Fibroblast of skin of right quadriceps (primary cell): ENCODE measurements at places on chromosomes 7 and 10.

DNA sequence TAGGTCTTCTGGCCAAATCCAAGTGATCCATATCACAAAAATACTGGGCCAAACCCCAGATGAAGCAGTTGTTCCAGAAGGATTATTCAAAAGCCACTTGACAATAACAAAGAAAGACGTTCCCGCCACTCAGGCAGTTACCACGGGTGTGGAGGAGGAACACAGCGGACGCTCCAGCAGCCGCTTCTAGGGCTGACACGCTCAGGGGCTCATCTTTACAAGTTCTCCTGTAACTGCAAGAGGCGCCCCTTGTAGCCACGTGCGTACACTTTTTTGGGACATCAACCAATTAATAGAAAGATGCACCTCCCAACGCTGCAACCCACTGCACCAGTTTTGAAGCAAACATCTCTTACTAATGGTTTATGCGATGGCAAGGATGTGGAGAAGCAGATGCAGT, 159.4 kb downstream of the GRID1 start:
- DNase-seq: no peak

- no peak for DNase-seq
Observed at GRCh38 chr7:146028251-146028750, 88.3 kb upstream of the CNTNAP2 start.

DNA sequence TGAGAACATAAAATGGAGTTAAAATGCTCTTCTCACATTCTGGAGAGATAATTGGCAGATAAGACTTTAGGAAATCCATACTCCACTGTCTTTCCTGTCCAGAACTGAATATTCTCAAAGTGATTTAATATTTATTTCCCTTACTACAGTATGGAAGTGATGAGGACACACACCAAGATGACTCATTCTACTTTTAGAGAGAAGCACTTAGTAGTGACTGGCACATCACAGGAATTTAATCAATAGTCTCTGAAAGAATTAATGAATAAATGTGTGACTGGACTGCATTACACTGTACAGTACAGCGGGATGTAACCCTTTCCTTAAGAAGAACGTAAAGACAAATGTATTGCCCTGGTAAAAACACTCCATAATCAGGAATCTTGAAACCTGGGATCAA, 116.7 kb downstream of the SEMA3E start:
- DNase-seq: peak; percentile 33

DNA sequence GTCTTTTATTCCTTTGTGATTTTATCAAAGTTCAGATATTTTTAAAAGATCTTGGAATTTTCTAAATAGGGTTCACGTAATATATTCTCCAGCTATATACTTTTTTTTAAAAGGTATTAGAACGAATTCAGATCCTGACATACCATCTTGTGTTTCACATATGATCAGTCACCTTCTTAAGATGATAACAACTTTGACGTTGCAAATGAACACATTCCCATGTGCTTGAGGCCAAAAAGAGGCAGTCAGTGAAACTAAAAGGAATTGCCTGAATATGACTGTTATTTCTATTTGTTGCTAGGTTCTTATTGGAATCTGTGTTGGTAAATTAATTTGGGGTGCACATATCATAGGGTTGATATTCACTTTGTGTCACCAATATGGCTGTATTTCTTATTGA, 310.1 kb downstream of the MDFIC start:
- DNase-seq: no peak

DNA sequence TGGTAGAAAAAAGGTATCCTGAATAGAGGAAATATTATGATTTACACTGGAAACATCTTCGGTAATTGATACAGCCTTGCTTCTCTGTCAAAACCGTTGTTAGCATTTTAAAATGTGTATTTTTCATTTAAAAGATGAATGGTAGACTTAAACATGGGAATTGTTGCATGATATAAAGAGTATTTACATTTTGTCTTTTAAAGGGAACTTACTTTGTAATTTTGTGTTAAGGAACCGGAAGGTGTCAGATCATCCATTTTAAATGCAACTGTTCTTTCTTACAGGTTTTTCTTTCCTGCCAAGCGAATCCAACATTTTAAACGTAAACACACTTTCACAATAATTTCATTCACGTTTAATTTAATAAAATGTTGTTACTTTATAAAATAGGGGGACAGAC, 1.8 kb upstream of the IGF2BP3 start:
- DNase-seq: no peak

DNA sequence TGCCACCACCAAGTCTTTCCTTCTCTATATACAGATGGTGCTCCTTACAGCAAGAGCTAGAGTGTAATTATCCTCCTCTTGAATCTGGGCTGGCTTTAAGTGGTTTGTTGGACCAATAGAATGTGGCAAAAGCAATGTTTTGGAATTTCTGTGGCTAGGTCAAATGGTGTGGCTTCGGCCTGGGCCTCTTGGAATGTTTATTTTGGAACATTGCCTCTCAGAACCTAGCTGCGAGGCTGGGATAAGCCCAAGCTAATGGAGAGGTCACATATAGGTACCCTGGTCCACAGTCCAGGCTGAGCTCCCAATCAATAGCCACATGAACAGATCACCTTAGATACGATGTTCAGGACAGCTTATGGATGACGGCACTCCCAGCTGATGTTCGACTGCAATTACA, 556.7 kb downstream of the TYW1 start:
- no peak for DNase-seq

DNA sequence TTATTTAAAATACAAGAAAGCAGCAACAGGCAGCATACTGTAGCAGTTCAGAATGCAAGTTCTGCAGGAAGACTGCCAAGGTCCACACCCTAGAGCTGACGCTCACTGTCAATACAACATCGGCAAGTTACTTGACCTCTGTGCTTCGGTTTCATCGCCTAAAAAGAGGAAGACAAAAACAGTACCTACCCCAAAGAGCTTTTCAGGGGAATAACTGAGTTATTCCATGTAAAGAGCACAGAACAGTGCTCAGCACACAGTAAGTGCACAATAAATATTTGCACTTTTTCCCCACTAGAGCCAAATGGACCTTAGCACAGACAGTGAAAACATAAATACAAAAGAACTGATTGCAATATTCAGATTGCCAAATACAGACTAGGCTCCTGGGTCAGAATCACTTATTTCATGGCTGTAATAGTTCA, 88.6 kb downstream of the USP6NL start:
- no peak for DNase-seq

- DNase-seq: no peak
Observed at GRCh38 chr7:26949319-26949718, 84.9 kb upstream of the SKAP2 start.

DNA sequence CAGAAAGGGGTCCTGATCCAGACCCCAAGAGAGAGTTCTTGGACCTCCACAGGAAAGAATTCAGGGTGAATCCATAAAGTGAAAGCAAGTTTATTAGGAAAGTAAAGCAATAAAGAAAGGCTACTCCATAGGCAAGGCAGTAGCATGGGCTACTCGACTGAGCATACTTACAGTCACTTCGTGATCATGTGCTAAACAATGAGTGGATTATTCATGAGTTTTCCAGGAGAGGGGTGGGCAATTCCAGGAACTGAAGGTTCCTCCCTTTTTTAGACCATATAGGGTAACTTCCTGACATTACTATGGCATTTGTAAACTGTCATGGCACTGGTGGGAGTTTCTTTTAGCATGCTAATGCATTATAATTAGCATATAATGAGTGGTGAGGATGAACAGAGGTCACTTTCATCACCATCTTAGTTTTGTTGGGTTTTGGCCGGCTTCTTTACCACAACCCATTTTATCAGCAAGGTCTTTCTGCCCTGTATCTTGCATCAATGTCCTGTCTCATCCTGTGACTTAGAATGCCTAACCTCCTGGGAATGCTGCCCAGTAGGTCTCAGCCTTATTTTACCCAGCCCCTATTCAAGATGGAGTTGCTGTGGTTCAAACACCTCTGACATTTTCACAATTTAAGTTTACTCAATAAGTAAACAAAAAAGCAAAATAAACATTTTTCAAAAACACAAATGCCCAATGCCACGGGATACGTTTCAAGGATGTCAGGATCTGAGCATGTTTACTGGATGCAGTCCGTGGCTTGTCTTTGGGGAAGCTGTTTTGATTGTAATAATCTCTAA, 37.0 kb downstream of the ALOX5 start:
- no peak for DNase-seq

DNA sequence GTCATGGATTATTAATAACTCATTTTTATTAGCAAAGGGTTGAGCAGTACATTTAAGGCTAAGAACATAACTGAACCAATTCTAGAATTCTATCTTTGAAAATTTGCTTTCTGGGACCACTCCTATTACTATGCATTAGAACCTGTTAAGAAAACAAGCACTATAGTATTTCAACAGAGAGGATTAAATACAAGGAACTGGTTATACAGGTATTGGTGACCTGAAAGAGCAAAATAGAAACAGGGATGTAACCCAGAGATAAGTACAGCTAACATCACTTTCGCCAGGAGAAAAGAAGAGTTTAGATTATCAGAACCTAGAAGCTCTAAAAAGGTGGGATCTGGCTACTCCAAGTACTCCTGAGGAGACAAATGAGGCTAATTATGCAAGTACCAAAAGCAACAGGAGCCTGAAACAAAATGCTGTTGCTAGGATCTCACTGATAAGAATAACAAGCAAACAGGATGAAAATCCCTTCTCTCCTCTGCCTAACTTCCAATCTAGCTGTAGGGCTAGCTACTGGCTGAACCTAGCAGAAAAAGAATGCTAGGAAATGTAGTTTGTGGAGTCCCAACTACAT, 32.1 kb upstream of the ELAPOR2 start:
- no peak for DNase-seq

GRCh38 chr7:127396184-127396583, 3.7 kb upstream of the ZNF800 start:
- DNase-seq: peak; percentile 7
